ENCODE measurements at places on chromosomes 2 and 18. TPM values are rescaled to one million over a fixed set of nuclear protein-coding genes. Genes with fewer than 3 reads are reported as not detected.

GRCh38 chr2:194102546-194102945 lies 1554.5 kb upstream of the SLC39A10 start:
- DNase-seq = no peak

The KCNJ13 gene
- total RNA-seq = not detected

- DNase-seq = no peak
Measured at GRCh38 chr2:188292348-188293239, 920 bp downstream of the GULP1 start.

The GCKR gene
- not detected for total RNA-seq

DNA sequence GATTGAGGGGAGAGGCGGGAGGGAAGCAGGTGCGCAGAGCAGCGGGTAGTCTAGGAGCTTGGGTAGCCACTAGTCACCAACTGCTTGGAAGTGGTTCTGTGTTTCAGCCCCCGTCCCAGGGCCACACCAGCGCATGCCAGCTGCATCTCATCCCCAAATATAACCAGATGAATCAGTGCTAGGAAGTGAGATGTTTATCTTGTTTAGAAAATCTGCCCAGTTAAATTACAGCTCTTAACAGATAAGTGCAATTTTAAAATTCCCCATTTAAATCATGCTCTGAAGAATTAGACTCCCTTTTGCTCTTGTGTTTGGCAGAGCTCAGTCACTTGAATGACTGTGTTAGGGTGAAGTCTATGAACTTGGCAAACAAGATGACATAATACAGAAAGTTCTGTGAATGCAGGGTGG lies 193.8 kb downstream of the SEPTIN10 start:
- no peak for DNase-seq
